ENCODE measurements at places on chromosomes 12 and 14.

DNA sequence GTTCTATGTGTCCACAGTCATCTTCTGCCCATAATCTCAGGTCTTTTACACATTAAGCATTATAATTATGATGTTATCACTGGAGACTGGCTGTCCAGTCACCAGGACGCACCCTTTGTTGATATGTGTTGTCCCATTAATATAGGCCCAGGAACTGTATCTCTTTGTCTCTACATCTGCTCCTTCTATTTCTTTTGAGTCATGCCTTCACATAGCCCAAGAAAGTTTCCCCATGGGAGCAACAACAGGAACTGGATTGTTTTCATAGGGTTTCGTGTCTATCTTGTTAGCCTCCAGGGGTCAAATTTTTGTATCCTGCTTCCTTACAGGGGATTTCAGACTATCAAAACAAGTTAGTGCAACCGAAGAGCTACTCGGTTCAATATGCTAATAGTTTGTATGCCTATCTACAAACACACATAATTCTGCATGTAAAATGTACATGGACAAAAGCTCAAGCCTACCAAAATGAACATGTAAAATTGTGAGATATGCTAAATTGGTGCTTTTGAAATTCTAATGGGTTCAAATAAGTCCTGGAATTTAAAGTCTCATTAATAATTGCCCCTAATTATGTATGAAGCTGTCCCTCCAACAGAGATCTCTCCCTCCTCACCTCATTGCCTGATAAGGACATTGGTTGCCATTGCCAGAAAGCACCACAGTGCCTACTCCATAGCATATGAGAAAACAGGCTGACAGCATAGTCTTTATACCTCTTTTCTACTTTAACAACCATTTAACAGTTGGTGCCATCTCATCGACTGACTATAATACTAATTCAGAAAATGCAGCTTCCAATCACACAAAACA is 99.8 kb upstream of the DIO2 start:
- DNase-seq: peak; percentile 55

GRCh38 chr14:75479770-75480600 is 42.3 kb upstream of the BATF start:
- no peak for DNase-seq

- no peak for DNase-seq
Observed at GRCh38 chr12:127749416-127749815, 517.6 kb upstream of the TMEM132C start.

DNA sequence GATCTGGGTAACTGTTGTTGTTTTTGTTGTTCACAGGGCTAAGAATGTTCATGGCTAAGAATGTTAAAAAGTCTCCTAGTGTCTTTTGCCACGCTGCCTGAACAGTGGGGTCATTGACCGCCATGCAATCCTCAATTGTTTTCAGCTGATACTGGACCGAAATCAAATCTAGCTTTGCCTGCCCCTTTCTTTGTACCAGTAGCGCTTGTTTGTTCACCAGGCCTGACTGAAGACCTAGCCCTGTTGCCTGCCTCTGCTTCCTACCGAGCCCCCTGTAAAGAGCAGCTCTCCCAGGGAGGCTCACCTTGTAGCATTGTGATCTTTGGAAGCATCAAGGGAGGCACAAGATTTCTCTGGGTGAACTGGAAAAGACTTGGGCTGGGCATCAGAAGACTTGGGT is 6.7 kb downstream of the PSEN1 start:
- DNase-seq: no peak

DNA sequence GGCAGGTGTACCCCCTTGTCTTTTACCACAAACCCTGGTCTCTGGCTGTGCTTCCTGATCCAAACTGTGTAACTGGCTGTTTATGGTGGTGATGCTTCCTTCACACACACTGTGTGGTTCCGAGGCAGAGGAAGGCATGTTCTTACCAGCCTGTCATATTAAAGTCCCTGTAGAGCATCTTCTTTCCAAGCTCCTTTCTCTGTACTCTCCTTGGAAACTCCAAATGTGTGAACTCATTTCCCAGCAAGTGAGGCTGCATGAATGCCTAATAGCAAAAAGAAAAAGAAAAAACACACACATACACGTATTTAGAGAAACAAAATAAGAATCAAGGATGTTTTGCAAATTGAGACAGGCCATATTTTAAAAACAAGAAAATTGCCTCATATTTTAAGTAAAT is 214.9 kb downstream of the PPM1H start:
- no peak for DNase-seq

DNA sequence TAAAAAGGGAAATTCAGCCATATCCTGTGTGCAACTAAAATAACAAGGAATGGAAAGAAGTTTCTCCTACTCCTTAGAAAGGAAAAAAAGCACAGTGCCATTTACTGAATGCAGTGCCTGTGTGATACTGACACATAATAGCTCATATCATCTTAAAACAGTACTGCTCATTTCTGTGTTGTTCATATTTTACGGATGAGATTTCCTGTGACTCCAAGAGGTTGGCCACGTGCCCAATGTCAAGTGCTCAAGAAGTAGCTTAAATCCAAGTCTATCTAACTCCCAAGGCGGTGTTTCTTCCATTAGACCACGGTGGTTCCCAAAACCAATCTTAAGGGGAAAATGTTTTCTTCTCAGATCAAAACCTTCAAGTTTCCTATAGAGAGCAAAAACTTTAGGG is 20.0 kb downstream of the MAP3K9 start:
- peak; percentile 34 for DNase-seq

DNA sequence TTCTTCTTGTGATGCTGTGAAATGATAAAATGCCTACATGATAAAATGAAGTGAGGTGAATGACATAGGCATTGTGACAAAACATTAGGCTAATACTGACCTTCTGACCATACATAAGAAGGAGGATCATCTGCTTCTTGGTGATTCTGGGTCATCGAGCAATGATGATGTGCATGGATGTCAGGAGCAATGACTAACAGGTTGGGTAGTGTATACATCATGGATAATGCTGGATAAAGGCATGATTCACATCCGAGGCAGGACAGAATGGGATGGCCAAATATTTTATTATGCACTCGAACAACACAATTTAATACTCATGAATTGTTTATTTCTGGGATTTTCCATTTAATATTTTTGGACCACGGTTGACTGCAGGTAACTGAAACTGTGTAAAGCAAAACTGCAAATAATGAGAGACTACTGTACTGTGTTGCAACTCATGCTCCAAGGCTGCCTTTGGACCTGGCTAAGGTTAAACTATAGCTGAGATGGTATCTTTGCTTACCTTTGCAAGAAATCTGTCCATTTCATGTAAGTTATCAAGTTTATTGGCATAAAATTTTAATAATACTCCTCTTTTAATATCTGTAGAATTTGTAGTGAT is 7.6 kb upstream of the SLC25A21 start:
- DNase-seq: no peak

DNA sequence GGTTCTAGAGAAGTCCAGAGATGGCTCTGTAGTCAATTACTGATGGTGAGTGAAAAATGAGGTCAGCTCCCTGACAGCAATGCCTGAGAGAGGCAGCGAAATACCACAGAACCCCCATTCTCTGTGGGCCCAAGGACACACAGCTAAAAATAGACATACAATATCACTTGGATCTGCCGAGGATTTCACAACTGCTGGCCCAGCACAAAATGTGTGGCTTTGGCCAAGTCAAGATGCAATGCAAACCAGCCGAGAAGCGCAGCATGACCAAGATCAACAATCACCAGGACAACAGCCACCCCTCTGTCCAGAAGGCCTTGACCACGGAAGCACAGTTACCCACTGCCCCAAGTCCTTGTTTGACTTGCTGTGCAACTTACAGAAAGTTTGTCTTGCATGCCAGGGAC is 52.2 kb downstream of the CKAP4 start:
- peak; percentile 63 for DNase-seq

DNA sequence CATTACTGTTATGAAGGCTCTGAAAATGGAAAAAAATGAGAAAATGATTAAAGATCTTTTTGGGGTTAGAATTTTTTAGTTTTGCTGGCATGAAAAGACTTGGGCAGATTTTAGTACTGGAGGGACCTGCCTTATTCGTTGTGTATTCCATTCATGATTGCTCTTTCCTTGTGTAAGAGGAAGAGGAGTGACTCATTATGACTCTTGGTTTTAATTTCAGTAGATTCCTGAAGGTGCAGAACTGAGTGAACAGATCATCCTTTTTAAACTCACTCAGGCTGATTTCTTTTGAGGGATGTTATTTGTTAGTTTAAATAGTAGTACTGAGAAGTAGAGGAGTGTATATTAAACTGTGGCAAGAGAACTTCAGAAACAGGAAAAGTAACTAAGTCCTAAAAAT is 41.6 kb downstream of the AKAP6 start:
- DNase-seq: peak; percentile 67

DNA sequence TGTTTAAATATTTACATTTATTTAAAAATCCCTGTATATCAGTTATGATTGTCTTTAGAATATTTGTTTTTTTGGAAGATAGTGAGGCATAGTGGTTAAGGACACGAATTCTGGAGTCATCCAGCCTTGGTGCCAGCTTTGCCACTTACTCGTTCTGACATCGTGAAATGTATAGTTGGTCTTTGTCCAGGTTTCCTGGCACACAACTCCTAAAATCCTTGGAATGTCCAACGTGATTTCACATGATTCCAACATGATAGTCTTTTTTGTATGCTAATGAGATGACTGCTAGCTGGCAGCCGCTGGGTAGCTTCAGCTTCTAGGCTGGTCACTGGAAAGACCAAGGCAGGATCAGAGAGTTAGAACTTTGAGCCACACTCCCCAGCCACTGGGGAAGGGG is 64.8 kb downstream of the PRICKLE1 start:
- no peak for DNase-seq
